ENCODE measurements at places on chromosomes 5 and 9.

- DNase-seq: no peak
Observed at GRCh38 chr5:73638344-73639095, 12.5 kb downstream of the ARHGEF28 start.

- DNase-seq: no peak
Observed at GRCh38 chr5:124736805-124737188, 9.6 kb downstream of the ZNF608 start.

GRCh38 chr5:56632199-56632598 is 183.2 kb upstream of the MAP3K1 start:
- no peak for DNase-seq

GRCh38 chr5:174612686-174613085 is 111.7 kb upstream of the MSX2 start:
- DNase-seq: no peak

- no peak for DNase-seq
Observed at GRCh38 chr5:87916320-87916719, 352.3 kb downstream of the TMEM161B start.

DNA sequence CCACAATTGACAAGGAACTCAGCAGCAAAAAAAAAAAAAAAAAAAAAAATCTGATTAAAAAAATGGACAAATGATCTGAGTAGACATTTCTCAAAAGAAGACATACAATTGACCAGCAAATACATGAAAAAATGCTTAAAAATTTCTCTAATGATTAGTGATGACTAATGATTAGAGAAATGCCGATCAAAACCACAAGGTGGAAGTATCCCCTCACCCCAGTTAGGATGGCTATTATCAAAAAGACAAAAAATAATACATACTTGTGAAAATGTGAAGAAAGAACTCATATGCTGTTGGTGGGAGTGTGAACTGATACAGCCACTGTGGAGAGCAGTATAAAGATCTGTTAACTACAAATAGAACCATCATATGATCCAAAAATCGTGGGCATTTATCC is 245.3 kb downstream of the OSTF1 start:
- DNase-seq: no peak

DNA sequence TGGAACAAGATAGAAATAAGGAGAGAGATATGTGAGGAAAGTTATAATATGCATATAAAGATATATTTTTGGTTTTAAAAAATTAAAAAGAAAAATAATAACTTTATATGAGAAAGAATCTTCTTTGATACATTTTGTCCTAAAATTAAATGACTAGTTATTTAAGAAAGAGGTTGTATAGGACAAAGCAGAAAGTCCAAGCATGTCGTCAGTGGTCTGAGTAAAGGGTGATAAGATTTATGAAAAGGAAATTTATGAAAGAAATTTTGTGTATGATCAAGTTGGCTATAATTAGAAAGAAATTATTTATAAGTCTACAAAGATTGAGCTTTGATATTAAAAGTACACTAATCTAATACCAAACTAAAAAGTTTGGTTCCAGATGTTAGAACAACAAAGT is 32.0 kb downstream of the GTF3C4 start:
- DNase-seq: no peak

GRCh38 chr5:137075163-137075970 is 423.8 kb downstream of the SPOCK1 start:
- no peak for DNase-seq

DNA sequence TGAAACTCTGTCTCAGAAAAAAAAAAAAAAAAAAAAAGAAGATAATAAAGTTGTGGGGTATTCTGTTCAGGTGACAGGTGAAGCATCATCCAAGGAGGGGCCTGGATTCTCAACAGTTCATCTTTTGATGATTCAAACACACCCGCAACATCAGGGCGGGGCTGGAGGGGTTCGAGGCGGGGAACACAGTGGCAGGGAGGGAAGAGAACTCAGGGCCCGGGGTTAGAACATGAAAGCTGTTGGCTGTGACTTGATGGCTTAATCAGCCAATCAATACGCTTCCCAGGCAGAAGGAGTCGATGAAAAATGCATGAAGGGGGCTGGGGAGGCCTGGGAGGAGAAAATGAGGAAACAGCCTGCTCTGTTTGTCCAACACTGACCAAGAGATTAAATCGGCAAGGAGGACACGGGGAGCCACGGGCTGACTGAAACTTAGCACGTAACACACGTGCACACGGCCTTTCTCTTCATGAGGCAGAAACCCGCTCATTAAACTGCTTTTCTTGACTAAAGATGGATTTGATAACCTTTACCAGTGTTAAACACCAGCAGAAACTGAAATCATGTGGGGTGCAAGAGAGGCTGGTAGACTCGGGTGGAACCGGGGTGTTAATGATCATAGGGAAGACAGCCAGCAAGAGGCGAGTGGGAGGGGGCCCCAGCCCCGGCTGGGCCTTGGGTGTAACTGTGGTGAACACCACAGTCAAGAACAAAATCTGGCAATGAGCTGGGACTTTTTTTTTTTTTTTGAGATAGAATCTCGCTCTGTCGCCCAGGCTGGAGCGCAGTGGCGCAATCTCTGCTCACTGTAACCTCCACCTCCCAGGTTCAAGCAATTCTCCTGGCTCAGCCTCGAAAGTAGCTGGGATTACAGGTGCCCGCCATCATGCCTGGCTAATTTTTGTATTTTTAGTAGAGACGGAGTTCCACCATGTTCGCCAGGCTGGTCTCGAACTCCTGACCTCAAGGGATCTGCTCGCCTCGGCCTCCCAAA is 105.7 kb upstream of the RAPGEF1 start:
- DNase-seq: no peak

- DNase-seq: no peak
Observed at GRCh38 chr9:103139891-103140290, 144.8 kb downstream of the CYLC2 start.

DNA sequence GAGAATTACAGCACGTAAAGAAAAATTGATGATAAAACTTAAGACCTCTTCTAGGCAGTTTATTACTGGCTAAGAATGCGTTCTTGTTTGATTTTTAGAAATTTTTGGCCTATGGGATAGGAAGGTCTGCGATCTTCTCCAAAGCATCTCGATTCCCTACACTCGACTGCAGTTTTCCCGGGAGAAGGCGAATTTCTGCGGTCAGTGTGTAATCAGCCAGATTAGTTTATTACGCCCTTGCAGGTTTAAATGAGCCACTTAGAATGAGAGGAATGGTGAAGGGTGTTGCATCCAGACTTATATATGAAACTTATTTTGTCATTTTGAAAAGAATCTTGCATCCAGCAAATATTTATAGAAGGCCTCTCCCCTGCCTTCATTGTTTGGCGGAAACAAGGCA is 1.2 kb downstream of the MTAP start:
- DNase-seq: no peak

GRCh38 chr5:58683567-58683966 is 100.7 kb downstream of the RAB3C start:
- no peak for DNase-seq

- DNase-seq: no peak
Observed at GRCh38 chr9:133045132-133045531, 14.3 kb downstream of the GTF3C5 start.

- DNase-seq: no peak
Observed at GRCh38 chr9:117076571-117077290, 338.1 kb downstream of the ASTN2 start.

DNA sequence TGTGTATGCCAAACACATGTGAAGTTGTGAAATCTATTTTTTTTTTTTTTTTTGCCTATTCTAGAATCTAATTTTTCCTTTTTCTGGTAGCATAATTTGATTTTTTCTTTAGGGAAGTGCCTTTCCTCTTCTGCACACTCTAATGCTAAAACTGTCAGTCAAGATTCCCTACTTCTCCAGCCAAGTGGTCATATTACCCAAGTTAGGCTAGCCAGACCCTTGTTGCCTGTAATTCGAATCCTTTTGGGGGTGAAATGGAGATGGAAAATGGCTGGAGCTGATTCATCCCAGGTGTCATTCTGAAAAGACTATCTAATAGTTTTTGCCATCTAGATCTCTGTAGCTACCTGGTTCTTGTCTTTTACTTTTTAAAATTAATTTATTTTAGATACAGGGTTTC is 24.8 kb upstream of the UBAP1 start:
- no peak for DNase-seq

GRCh38 chr5:90387508-90387907 is 22.0 kb downstream of the CETN3 start:
- no peak for DNase-seq

DNA sequence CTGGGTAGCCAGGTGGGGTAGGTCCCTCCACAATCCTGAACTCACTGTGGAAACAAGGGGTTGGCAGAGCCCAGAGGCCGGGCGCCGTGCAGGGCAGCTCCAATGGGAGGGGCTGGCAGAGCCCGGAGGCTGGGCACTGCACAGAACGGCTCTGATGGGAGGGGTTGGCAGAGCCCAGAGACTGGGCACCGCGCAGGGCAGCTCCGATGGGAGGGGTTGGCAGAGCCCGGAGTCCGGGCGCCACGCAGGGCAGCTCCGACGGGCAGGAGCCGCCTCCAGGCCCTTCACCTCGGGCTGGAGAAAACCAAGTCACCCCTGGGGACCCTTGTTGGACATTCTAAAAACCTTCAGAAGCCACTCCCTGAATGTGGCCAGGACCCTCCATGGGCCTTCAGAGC is 9.3 kb downstream of the NACC2 start:
- peak; percentile 81 for DNase-seq
